ENCODE measurements at places on chromosomes 2 and 18.

DNA sequence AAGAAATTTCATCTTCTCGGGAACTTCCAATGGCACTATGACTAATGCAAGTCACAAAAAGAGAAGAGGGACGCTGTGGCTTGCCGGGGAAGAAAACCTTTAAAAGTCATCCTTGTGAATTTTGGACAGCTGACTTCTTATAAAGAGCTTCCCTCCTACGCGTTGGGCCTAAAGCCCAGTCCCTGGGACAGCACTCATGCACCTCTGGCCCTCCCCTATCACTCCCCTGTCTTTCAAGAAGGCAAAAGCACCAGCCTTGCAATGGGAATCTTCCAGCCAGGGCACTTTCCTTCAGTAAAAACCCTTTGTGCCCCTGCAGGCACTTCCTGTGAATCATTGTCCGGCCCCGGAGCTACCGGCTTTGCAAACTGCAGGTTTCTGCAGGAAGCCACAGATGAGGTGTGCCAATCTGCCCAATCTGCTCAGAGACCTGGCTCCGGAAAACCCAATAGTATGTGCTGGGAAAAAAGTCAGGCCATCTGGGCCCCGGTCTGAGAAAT, 7.1 kb downstream of the MREG start:
- no peak for DNase-seq

- no peak for DNase-seq
Observed at GRCh38 chr2:241135737-241136136, 13.5 kb downstream of the PASK start.

DNA sequence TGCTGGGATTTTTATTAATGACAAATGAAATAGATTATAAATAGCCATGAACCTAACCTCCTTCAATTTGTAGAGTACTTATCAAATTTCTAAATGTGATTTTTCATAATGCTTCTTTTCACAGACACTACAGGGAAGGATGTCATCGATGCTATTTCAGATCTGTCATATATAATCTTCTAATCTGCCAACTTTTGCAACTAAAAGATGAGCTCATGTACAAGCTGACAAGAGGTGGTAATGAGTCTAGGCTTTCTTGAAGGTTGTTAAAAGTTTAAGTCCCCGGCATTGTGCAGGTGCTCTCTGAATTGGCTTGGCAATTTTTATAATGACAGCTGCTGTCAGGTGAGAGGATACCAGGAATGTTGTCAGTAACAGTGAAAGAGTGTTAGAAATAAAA, 320.4 kb downstream of the LRRTM4 start:
- no peak for DNase-seq

GRCh38 chr18:12924616-12925015, 23.2 kb upstream of the SEH1L start:
- DNase-seq, result no peak

GRCh38 chr2:98026927-98027522, 31.3 kb upstream of the TMEM131 start:
- no peak for DNase-seq

DNA sequence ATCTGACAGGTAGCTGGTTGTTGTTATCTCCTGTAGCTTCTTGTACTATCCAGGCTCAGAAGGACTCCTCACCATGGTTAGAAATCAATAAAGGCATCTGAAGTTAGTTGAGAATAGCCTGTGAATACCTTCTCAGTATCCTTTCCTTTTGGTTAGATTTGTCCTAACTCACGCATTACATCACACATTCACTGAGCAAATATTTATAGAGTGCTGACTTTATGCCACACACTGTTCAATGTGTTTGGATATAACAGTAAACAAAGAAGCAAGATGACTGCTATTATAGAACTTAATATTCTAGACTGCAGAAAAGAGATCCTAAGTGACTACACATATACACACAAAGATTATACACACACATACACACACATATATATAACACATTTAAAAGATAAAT, 889.9 kb upstream of the CHAC2 start:
- DNase-seq, result no peak

GRCh38 chr2:108316461-108317258, 28.0 kb downstream of the SULT1C2 start:
- DNase-seq, result no peak

- DNase-seq, result no peak
Observed at GRCh38 chr2:221569871-221570270, 2.2 kb downstream of the EPHA4 start.

- DNase-seq, result no peak
Observed at GRCh38 chr2:64348386-64349130, 105.4 kb upstream of the LGALSL start.

- no peak for DNase-seq
Observed at GRCh38 chr2:74414881-74415761, 6.3 kb downstream of the C2orf81 start.

DNA sequence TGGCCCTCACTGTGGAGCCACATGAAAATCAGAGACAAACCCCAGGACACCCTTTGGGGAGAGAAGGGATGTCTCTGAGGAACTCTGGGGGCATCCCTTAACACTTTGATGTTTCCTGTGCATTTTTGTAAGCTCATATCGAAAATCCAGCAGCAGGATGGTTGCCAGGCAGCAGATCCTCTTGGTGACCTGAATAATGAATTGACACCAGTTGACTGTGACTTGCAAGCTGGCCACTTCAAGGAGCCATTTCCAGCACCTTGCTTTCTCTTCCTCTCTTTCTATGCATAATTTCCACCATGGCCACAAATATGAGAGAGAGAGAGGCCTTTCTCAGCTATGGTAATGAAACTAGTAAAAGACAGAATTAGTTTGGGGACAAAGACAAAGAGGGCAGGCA, 91.7 kb downstream of the NRP2 start:
- no peak for DNase-seq

GRCh38 chr18:58601468-58602266, 27.2 kb downstream of the ALPK2 start:
- no peak for DNase-seq

DNA sequence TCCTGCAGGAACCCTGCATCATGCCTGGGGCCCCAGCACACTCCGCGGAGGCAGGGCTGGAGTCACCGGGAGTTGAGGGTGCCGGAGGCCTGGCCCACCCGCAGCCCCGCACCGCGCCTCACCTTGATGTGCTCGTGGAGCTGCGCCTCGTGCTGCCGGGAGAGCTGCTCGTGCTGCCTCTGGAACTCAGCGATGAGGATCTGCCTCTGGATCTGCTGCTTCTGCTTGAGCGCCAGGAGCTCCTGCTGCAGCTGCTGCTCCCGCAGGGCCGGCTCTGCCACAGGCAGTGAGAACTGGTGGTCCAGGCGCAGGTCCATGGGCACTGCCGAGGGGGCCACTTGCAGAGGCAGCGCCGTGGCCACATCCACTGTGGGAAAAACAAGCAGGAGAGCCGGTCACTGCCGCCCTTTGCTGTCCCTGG, 211.1 kb downstream of the HDAC4 start:
- no peak for DNase-seq

DNA sequence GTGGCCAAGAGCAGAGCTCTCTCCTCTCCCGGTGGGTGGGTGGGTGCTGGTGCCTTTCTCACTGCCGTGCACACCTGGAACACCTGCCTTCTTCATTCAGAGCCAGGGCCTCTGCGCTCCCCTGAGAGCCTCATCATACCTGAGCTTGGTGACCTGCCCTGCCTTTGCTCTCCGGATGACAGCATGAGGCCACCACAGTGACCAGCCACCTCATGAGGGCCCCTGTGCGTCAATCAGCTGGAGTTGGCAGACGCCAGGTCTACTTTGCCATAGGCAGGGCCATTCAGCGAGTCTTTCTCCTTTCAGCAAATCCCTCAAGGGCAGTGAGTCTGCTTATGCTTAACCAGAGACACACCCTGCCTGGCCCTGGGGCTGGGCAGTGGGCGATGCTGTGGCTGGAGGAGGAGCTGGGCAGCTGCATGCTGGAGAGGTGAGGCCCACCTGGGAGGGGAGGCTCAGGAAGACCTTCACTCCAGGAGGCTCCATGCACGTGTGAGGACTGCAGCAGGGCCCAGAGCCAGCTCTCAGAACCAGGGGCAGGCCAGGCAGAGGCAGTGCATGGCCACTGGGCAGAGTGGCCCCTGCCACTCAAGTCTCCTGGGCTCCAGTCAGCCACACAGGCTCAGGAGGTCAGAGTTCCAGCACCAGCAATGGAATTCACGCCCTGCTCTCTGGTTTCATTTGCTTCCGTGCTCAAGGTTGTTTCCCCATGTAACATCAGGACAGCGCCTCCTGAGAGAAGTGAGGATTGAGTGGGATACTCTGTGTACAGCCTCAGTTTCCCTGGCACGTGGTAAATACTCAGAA, 417.5 kb upstream of the MYT1L start:
- DNase-seq, result no peak

DNA sequence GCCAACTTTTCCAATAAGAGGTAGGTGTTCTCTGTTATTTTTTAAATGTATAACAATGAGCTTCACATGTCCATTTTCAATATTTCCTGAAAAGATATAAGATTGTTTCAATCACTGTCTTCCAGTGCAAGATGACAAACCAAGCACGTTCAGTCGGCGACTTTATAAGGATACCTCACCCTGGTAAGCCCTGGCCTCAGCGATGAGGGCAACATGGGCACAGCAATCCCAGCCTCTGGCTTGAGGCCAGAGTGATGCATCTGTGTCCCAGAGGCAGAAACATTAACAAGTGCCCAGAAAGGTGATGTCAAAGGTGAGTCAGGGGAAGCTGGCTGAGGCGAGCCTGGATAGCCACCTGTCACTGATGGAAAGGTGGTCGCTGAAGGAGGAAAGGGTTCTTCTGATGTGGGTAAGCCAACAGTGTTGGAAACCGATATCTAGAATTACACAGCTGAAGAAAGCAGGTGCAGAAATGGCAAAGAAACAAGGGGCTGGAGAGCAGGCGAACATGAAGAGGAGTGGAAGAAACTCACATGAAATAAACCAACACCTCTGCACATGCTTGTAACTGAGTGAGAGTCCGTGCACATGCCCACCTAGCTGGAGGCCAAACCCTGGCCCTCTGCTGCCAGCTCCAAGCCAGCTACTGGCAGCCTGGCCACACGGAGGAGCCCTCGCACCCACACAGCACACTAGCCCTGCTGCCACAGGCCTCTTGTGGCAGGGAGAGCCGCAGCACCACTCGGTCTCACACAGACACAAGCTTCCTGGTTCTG, 65.5 kb downstream of the FBXO15 start:
- peak; percentile 35 for DNase-seq

GRCh38 chr2:25309402-25309801, 32.3 kb downstream of the DNMT3A start:
- peak; percentile 57 for DNase-seq

GRCh38 chr2:11296401-11296800, 48.0 kb downstream of the ROCK2 start:
- no peak for DNase-seq
